ENCODE measurements at places on chromosomes 3 and 15. TPM values are rescaled to one million over a fixed set of nuclear protein-coding genes. Genes with fewer than 3 reads are reported as not detected.

DNA sequence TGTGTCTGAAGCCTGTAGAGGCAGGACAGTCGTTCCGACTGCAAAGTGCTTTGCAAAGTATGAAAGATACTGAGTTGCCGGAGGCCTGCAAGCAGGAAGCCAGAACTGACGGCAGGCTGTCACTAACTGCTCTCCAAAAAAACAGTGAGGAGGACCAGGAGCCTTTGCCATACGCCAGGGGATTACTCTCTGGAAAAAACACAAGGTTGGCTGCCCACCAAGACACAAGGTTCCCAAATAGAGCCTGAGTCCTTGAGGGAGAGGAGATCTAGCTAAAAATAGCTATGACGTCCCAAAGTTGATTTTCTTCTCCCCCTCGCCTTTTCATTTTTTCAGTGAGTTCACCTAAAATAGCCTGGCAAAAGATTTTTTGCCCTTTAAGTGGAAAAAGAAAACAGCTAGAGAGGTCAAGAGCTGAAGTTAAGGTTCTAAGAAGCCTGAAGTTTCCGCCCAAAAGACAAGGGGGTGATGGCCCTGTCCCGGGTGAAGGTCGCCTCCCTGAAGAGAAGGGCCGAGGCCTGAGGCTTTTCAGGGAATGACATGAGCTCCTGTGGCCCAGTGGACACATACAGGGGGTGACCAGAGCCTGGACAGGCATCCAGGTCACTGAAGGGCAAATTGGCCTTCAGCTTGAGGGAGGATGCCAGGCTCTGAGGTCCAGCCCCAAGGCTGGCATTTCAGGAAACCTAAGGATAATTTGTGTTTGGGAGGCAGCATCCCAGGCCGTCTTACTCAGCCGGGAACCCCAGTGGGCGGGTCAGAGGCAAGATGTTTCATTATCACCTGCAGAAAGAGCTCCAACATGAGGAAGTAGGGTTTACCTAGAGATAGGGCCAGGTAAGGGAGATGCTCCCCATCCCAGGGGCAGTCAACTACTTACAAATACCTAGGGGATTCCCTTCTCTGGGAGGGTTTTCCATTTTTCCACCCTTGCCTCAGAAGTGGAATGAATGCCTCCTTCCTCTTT lies 44.9 kb upstream of the DGKG start:
- no peak for DNase-seq
- peaks cover 4% of the 10 kb centered on the region for H3K4me1 ChIP-seq
- no peaks in the 10 kb centered on the region for H3K36me3 ChIP-seq
- no peak overlapping the region for H3K4me3 ChIP-seq
- H3K27me3 ChIP-seq, result no peaks in the 10 kb centered on the region
- H3K27ac ChIP-seq, result no peak overlapping the region

DNA sequence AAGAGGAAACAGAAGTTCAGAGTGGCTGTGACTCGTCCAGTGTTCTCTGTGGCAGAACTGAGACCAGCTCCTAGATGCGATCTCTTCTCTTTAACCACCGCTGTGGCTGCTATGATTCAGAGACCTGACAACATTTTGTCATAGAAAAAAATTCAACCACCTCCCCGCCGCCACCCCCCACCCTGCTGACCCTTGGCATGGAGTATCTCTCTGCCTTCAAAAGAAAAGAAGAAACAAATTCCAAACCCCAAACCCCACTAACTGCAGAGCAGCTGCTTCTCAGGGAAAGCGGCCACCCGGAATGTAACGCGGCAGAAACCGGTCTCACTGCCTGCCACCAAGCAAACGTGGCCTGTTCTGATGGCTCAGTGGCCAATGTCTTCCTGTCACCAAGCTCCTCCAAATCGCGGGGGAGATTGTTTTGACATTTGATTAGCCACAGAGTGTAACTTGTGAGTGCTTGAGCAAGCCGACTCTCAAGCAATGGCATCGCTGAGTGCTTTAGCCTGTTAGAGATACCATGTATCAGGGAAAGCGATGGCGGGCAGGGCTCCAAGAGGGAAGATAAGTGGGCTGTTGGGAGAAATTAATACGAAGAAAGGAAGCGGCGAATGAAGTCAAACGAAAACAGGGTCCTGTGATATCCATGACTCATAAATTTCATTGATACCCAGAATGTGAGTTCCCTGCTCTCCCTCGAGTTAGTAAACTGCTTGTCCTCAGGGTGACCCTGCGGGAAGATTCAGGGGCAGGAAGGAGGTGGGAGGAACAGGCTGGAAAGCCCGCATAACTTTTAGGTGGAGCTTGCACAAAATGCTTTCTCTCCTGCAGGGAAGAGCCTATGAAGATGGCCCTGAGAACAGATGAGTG lies 44.8 kb upstream of the TLE3 start:
- no peak overlapping the region for H3K27ac ChIP-seq
- no peaks in the 10 kb centered on the region for H3K36me3 ChIP-seq
- no peaks in the 10 kb centered on the region for H3K27me3 ChIP-seq

DNA sequence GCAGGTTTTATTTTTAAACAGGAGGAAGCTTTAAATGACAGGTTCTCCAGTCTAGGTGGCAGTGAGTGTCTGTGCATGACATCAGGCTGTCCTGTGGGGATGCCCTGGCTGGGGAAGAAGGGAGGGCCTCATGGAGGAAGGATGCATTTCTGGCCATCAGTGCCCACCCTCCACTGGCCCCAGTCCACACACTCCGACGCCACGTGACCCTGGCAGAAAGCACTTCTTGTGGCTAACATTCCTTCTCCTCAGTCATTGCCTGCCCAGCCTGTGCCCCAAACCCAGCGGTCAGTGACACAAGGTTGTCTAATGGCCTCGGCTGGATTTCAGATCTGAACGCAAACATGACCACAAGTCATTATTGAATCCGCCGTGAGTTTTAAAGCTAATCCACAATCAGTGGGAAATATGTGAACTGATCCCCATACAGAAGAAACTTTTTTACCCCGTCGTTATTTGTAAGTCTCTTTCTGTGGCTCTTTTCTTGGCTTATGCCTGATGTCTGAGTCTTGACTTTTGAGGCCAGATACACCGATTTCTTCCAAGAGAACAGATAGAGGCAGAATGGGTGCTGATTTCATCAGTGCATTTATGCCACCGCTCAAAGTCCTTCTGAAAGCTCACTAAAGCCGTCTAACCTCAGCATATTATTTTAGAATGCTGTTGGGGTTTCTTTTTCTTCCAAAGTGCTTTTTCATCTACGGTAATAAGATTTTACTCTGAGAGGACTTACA lies 17.3 kb upstream of the LRRK1 start:
- DNase-seq, result peak; percentile 6
- H3K27me3 ChIP-seq, result no peaks in the 10 kb centered on the region
- H3K27ac ChIP-seq, result no peak overlapping the region
- H3K4me3 ChIP-seq, result no peak overlapping the region

The LRRC2 gene
- 2.6 TPM for total RNA-seq

The HCLS1 gene
- 1.2 TPM for total RNA-seq

The NUP210 gene
- 48.8 TPM for total RNA-seq

The CCR1 gene
- not detected for total RNA-seq

GRCh38 chr3:119295816-119296726 lies 1.9 kb downstream of the ARHGAP31 start:
- H3K36me3 ChIP-seq, result no peaks in the 10 kb centered on the region
- H3K27ac ChIP-seq, result no peak overlapping the region
- H3K27me3 ChIP-seq, result no peaks in the 10 kb centered on the region
- no peak for DNase-seq

DNA sequence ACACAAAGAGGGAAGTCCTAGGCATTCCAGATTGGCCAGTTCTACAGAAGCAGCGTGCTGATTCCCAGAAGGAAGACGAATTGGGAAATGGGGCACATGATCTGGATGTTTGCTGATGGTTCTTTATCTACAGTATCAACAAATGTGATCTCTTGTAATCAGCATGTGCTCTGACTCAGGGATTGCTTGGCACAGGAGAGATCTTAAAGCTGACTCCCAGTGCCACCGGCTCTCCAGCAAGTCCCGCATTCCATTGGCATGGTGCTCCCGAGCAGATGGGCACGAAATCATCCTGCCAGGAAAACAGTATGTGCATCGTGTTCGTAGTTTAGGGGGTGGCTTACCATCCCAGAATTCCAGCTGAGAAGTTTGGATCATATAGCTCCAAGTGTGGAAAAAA lies 259.9 kb upstream of the NR2F2 start:
- no peaks in the 10 kb centered on the region for H3K36me3 ChIP-seq
- no peaks in the 10 kb centered on the region for H3K4me1 ChIP-seq
- no peak overlapping the region for H3K27ac ChIP-seq
- H3K4me3 ChIP-seq, result no peak overlapping the region
- 0 out of 2 replicates have a peak, but pooled peaks cover 4% of the 10 kb centered on the region for H3K27me3 ChIP-seq
- no peak for DNase-seq

GRCh38 chr3:159977295-159977694 lies 11.3 kb upstream of the IL12A start:
- no peak overlapping the region for H3K4me3 ChIP-seq
- H3K27me3 ChIP-seq, result no peaks in the 10 kb centered on the region
- H3K4me1 ChIP-seq, result no peaks in the 10 kb centered on the region
- no peak overlapping the region for H3K27ac ChIP-seq
- H3K36me3 ChIP-seq, result no peaks in the 10 kb centered on the region

DNA sequence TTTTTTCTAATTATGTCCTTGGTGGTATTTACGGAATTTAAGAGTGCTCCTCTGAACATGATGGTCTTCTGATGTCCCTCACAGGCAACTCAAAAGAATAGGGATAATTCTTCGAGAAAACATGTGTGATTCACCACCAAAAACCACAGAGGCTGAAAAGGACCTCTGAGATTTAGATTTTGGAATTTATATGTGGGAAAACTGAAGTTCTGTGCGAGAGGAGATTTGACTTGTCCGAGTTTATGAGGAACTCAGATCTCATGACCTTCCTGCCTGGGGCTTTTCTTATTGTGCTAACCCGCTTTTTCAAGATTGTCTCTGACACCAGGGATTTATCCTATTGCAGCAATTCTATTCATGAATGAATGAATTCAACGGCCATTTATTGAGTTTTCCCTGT lies 142.4 kb downstream of the FAM43A start:
- DNase-seq, result no peak
- H3K27me3 ChIP-seq, result no peaks in the 10 kb centered on the region
- H3K36me3 ChIP-seq, result no peaks in the 10 kb centered on the region
- H3K4me3 ChIP-seq, result no peak overlapping the region
- H3K4me1 ChIP-seq, result no peaks in the 10 kb centered on the region

The CHL1 gene
- total RNA-seq, result 0.04 TPM

The KLHL40 gene
- not detected for total RNA-seq

GRCh38 chr3:62873451-62873760 lies 1.8 kb downstream of the CADPS start:
- DNase-seq, result no peak
- H3K27me3 ChIP-seq, result no peaks in the 10 kb centered on the region
- peaks cover 3% of the 10 kb centered on the region for H3K4me1 ChIP-seq
- peak overlapping the region; percentile 89 for H3K4me3 ChIP-seq
- no peak overlapping the region for H3K27ac ChIP-seq

DNA sequence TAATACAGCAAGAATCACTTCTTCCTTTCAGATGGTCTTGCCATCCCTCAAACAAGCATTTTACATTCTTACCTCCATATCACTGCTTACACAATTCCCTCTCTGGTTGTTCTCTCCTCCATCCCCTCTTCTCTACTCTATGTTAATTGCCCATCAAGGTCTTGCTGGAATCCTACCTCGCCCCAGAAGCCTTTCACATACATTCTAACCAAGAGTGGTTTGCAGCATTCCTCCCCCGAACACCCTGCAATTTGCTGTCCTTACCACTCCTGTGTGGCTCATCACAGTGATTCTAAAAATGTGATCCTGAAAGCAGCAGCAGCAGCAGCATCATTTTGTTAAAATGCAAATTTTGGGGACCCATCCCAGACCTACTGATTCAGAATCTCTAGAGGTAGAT lies 30.6 kb downstream of the TNIK start:
- no peak overlapping the region for H3K4me3 ChIP-seq
- peaks cover 2% of the 10 kb centered on the region for H3K36me3 ChIP-seq
- H3K27ac ChIP-seq, result peak overlapping the region; percentile 69
- peaks cover 26% of the 10 kb centered on the region for H3K4me1 ChIP-seq
- peak; percentile 43 for DNase-seq
- H3K27me3 ChIP-seq, result no peaks in the 10 kb centered on the region

The TRPM1 gene
- not detected for total RNA-seq

- no peak overlapping the region for H3K4me3 ChIP-seq
- no peak for DNase-seq
- no peaks in the 10 kb centered on the region for H3K36me3 ChIP-seq
- H3K4me1 ChIP-seq, result no peaks in the 10 kb centered on the region
Measured at GRCh38 chr3:37753428-37753827, 108.3 kb upstream of the CTDSPL start.
